Effector CD4-positive, alpha-beta T cell (primary cell): ENCODE measurements at places on chromosomes 6 and 20.

- no peak for DNase-seq
These were observed 59.7 kb downstream of the ALDH5A1 start for GRCh38 chr6:24554474-24554873.

DNA sequence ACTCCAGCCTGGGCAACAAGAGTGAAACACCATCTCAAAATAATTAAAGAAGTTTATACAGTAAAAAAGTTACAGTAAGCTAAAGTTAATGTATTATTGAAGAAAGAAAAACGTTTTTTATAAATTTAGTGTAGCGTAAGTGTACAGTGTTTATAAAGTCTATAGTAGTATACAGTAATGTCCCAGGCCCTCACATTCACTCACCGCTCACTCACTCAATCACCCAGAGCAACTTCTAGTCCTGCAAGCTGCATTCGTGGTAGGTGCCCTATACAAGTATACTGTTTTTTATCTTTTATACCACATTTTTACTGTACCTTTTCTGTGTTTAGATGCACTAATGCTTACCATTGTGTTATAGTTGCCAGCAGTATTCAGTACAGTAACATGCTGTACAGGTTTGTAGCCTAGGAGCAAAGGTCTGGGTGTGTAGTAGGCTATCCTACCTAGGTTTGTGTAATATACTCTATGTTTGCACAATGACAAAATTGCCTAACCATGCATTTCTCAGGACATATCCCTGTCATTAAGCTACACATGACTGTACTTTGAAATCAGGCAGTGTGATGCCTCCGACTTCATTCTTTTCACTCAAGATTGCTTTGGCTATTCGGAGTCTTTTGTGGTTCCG is 16.7 kb downstream of the MGME1 start:
- DNase-seq = no peak

DNA sequence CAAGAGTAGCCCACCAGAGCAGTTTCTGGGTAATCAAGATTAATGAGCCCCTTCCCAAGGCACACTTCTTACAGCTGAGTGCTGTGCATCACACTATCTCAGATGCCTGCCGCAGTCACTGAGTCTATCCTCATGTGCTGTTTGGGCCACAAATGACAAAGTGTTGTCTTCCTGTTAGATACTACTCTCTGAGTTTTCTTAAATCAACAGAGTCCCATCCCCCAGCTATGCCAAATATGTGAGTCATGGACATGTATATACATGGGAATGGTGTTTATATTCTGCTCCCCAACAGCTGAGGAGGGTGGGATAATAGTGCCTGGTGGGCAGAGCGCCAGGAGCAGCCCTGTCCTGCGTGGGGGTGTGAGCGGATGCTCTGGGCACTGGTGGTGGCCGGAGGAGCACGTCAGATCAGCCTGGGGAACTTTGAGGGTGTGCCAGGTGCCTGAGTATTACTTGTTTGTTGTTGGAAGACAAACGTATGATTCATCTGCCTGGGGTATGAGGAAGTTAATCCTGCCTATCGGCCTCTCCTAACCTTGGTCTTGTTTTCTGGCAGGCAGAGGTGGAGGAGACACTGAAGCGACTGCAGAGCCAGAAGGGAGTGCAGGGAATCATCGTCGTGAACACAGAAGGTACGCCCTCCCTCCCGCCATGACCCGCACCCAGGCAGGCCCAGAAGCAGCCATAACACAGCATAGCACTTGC is 9.6 kb downstream of the DYNLRB1 start:
- DNase-seq = no peak

DNA sequence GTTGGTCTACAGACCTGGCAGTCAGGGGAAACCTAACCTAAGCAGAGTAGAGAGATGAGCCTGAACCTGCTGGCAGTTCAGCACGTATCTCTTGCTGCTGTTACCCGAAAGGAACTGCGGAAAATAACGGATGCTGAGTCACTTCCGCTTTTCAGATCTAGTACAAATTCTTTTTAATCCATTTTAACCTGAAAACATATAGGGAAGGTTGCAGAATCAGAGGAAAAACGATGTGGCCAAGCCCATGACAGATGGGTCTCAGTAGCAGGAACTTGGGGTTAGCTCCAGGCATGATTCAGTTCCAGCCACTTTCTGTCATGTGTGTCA is 351.9 kb upstream of the PRND start:
- DNase-seq = no peak

DNA sequence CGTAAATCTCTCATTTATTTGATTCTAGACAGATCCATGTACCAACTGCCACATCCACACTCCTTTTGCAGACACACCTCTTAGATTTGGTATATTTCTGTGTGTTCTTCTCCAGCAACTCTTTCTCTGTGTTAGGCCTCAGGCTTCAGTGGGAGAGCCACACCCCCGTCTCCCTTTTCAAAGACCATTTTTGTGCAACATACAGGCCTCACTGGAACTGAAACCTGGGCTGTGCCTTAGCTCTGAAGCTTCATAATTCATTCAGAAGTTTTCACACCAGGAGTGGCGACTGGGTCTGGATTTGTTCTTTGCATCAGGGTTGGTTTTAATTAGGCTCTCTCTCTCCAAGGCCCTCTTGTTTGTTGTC is 170.2 kb downstream of the THBS2 start:
- no peak for DNase-seq

- DNase-seq = no peak
These were observed 10.7 kb downstream of the PEDS1 start for GRCh38 chr20:50142812-50143211.

DNA sequence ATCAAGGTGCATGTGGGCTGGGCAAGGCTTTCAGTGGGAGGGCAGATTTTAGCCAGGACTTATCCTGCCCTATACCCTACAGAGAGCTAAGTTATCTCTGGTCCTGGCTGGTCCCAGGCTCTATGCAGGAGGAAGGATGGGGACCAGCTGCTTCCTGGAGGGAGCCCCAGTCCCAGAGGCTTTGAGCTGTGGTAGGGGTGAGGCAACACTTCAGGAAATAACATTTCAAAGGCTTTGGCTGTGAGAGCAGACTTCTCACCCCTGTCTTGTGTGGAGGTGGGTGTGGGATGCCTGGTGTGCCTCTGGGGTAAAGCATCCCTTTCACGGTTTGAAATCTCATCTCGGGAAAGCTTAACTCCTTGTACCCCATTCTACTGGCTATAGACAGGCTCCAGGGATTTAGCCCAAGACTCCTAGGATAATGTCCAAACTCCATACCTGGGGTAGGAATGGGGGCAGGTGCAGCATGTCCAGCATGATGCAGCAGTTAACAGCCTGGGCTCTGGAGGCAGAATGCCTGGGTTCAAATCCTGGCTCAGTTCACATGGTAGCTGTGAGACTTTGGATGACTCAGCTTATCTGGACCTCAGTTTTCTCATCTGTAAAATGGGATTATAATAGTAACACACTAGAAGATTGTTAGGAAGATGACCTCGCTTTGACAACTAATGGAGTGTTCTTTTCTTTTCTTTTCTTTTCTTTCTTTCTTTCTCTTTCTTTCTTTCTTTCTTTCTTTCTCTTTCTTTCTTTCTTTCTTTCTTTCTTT is 27.5 kb upstream of the SIRPA start:
- DNase-seq = no peak

DNA sequence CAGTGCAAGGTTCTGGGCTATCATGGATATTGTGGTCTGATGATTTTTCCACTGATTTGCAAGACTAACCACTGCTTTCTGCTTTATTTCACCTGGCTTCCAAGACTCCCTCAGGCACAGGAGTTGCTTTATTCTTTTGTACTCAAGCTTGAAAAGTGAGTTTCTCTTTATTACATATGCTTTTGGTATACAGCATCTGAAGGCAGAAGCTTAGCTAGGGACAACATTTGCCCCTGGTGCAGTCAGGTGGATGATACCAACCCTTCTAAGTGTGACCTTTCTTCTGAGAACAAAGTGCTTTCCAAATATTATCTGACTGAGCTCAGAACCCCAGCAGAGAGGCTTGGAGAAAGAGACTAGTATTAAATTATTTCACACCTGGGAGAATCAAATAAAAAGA is 94.0 kb upstream of the PHACTR1 start:
- no peak for DNase-seq

DNA sequence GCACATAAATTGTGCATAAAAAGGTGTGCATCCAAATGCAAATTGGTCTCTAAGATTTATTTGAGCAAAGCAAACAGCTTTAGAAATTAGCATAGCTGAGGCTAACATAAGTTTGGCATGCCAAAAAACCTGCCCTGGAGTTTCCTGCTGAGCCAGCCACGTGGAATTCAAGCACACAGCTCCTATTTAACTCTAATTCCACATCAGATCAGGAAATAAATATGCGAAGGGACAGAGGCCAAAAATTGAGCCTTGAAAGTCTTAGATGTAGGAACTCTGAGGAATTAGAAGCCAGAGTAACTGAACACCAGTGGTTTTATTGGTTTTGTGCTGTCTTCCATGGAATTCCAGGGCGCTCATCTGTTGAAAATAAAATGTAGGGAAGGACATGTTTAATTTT is 19.6 kb downstream of the SOBP start:
- DNase-seq = no peak

DNA sequence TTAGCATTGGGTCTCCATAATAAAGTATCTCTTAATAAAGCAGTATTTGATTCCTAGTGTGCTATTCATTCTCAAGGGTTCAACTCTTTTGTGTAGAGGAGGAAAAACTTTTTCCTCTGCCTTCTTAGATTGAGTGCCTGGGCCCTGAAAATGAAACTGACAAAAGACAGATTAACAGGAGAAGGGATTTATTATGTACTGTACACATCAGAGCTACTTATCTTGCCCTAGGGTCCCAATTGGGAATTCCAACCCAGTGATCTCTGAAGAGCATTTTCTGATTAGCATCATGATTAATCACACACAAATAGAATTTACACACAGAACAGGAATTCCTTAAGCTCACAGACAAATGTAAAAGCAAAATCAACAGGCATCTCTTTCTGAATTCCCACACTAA is 128.9 kb downstream of the CD164 start:
- no peak for DNase-seq

DNA sequence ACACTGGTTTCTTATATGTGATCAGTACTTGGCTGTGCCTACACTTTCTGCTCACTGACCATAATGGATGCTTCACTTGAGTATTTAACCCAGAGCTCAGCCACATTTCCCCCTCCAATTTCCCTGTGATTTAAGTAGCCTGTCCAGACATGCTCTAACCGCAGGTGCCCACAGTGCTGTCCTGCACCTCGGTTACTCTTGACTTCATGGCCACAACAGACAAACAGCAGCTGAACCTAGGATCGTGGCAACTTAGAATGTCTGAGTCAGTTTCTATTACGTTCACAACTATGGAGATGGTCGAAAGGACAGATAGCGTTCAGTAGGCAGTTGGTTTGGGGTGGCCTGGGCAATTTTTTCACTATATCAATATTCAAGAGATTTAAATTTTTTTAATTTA is 306.9 kb upstream of the SGK1 start:
- DNase-seq = no peak

- no peak for DNase-seq
These were observed 49.9 kb upstream of the TMEM30A start for GRCh38 chr6:75334266-75335040.

DNA sequence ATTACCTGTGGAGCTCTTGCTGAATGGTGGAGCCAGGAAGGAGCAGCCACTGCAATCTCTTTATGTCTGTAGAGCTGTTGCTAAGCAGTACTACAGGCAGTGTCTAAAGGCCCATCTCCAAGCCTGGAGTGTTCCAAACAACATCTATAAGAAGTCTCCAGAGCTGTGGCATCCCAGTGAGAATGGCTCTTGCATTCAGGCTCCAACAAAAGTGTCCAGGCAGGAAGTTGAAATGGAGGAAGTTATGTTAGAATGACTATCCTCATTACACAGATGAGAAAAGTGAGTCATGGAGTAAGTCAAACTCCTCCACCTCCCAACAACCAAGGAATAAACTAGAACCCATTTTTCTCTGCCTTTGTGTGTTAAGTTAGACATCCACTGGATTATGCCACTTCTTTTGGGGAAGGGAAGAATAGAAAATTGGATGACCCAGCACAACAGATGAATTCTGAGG is 288.5 kb upstream of the STXBP5 start:
- DNase-seq = no peak

DNA sequence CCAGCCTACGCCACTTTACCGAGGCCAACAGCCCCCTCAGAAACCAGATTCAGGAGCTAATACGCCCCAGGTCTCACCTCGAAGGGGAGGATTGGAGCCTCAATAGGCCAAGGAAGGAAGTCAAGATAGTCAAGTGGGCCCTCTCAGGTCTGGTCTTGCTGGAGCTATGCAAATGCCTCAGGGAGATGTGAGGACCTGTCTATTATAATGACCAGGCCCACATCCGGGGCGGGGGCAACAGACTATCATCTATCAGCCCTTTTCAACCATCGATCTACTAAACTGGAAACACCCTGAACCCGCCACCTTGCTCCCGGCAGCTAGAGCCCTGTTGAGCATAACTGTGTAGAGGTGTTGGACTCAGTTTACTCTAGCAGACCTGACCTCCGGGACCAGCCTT is 12.7 kb upstream of the GSTA3 start:
- DNase-seq = no peak

DNA sequence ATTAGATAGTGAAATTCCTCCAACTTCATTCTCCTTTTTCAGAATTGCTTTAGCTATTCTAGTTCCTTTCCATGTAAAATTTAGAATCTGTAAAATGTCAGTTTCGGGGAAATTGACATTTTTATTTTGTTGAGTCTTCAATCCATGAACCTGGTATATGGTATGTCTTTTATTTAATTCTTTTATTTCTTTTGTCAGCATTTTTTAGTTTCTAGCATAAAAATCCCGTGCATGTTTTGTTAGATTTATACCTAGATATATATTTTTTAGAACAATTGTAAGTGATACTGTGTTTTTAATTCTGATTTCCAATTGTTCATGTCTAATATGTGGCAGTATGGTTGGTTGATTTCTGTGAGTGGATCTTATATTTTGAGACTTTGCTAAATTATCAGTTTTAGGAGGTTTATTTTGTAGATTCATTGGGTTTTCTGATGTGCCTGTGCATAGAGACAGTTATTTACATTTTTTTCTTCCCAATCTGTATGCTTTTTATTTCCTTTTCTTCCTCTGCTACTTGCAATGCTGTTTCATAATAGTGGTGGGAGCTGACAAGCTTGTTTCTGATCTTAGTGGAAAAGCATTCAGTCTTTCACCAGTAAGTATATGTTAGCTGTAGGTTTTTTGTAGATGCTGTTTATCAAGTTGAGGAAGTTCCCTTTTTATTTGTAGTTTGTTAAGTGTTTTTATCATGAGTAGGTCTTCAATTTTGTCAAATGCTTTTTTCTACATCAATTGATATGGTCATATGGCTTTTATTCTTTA is 13.7 kb downstream of the TAB2 start:
- no peak for DNase-seq

DNA sequence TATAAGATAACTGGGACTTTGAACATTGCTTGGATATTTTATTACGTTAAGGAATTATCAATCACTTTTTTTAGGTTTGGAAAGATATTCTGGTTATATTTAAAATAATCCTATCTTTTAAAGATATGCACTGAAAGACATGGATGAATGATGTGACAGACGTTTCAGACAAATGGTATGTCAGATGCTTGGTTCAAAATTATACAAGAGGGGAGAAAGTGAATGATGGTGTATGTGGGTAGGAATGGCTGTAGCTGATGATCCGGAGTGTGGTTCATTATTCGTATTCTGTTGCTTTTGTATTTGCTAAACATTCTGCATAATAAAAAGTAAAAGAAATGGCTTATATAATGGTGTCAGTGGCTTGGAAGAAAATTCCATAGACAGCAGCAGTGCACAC is 51.0 kb upstream of the SNRPB2 start:
- no peak for DNase-seq

GRCh38 chr20:34886122-34886521 is 9.7 kb downstream of the ACSS2 start:
- DNase-seq = no peak

- DNase-seq = no peak
These were observed 115.9 kb downstream of the QRSL1 start for GRCh38 chr6:106745197-106745770.

- no peak for DNase-seq
These were observed 28.1 kb upstream of the TRAF3IP2 start for GRCh38 chr6:111633822-111634221.
